AG04449 (cell line): ENCODE measurements at places on chromosomes 7 and 10.

DNA sequence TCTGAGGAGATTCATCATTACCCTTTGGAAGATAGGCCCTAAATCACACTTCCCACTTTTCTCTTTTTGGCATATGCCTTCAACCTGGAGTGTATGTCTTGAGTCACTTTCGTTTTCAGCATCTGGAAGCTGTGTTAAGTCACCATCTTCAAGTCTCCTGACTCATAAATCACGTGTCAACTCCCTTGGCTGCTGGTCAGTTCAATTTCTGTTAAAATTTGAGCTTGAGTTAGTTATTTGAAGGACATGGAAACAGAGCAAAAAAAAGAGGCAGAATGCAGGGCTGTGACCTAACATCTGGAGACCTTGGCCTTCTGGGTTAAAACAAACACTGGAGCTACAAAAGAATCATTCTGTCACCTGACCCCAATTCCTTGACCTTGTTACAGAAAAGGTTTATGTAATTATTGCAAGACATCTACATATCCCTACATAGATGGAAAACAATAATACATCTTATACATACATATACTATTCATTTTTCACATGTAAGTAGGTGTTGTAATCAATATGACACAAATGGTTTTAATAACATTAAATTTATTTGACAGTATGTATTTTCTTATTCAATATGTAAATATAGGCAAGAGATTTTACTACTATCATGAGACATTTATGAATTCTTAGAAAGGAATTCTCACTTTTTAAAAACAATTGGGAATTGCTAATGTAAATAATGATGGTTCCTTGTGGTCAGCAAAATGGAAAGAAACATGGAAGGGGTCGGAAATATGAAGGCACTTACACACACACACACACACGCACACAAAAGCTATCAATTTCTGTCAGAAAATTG is 169.7 kb upstream of the PHYHIPL start:
- no peak for DNase-seq

DNA sequence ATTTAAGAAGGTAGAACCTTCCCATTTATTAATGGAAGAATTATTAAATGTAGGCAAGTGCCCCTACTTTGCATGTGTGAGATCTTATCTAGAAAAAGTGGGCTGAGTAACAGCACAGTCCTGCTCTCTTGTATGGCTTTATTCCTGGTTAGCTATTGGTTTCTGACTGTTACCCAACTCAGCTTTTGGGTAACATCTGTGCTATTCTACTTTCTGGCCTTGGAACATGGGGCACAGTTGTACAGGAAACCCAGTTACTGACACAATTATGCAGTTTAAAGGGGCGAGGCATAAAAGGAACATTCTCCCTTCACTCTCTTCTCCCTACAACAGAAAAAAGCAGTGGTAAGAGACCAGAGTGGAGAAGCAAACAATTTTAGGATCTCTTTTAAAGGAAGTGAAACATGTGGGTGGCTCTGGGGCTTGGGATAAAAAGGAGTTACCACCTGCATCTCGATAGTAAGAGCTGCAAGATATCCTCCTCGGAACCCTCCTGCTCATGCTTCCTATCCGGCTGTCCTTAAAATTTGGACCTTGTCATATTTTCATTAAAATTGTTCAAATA is 16.0 kb downstream of the NUDT5 start:
- no peak for DNase-seq

DNA sequence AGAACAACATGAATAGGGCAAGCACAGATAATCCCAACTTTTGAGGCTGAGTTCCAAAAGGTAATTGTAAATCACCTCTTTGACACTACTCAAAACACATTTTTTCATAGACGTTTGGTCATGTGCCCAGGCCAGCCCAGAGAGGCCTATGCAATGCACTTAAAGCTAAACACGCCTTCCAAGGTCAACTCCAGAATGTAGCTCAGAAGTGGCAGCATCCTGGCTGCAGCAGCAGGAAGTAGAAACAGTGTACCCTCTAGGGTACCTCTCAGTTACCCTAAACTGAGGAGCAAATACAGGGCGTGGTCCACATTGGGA is 58.7 kb downstream of the OSBPL3 start:
- DNase-seq: no peak

- DNase-seq: no peak
Measured at GRCh38 chr7:112263519-112263918, 57.0 kb downstream of the ZNF277 start.

GRCh38 chr7:120041798-120042197 is 231.2 kb upstream of the KCND2 start:
- DNase-seq: no peak

GRCh38 chr7:6530626-6531491 is 20.4 kb downstream of the GRID2IP start:
- DNase-seq: no peak

GRCh38 chr10:61448841-61449600 is 4.2 kb downstream of the TMEM26 start:
- DNase-seq: no peak

- DNase-seq: no peak
Measured at GRCh38 chr7:103541026-103541425, 95.0 kb upstream of the SLC26A5 start.

DNA sequence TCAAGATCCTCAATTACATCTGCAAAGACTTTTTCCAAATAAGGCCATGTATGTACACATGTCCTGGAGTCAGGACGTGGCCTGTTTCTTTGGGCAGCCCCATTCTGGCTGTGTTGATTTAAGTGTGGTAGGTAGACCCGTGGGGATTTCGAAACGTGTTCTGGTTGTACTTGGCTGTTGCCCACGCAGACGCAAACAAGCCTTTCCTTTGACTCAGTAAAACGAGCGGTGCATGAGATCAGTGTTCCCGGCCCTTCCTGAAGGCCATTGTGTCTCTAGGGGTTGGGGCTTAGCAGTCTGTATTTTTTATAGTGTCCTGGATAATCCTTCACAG is 64.8 kb upstream of the DNAJB6 start:
- peak; percentile 99 for DNase-seq

GRCh38 chr10:20535897-20536881 is 360.9 kb downstream of the NEBL start:
- no peak for DNase-seq

DNA sequence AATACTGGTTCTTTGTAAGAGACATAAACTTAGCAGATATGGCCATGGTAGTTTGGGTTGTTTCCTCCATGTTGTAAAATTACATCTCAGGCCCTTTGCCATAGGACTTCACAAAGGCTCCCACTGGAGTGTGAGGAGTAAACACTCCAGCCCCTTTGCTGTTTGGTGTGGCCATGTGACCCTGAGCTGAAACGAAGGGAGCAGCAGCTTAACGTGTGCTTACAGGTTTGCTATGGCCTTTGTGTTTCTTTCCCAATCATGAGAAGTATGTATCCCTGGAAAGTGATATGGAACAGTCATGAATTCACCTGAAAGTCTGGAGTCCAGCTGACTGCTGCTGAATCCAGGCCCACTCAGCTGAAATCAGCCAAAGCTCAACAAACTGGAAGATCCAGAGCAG is 23.8 kb upstream of the SFTPA1 start:
- no peak for DNase-seq

DNA sequence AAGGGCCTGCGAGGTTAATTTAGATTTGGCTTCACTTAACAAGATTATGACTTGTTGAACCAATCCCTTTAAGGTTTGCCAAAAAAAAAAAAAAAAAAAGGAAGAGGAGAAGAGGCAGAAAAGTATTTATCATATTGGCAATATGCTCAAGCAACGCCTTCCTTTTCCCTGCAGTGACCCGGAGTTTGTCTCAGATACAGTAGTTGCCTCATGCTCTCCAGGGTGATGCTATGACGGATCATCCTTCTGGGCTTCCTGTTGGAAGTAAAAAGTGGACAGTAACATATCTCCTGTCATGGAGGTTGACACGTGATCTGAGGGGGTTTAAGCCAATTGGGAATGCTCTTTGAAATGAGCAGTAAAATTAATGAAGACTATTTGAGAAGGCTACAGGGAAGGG is 117.3 kb downstream of the BMPER start:
- no peak for DNase-seq

DNA sequence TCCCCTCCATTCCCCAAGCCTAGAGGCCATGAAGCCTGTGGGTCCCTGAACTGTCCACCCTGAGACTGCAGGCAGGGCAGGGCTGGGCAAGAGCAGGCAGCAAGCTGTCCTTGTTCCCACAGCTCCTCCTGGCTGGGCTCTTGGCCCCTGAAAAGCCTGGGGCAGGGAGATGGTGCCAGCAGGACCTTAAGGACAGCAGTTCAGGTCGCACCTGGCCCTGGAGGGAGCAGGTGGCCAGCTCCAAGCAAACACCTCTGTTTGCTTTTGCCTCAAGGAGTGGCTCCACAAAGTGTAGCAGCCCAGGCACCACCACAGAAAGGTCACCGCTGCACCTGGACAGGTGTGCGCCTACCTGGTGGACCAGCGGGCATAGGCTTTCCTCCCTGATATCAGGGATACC is 5.2 kb downstream of the RET start:
- no peak for DNase-seq

- DNase-seq: no peak
Measured at GRCh38 chr10:94217411-94217810, 145.3 kb downstream of the NOC3L start.

DNA sequence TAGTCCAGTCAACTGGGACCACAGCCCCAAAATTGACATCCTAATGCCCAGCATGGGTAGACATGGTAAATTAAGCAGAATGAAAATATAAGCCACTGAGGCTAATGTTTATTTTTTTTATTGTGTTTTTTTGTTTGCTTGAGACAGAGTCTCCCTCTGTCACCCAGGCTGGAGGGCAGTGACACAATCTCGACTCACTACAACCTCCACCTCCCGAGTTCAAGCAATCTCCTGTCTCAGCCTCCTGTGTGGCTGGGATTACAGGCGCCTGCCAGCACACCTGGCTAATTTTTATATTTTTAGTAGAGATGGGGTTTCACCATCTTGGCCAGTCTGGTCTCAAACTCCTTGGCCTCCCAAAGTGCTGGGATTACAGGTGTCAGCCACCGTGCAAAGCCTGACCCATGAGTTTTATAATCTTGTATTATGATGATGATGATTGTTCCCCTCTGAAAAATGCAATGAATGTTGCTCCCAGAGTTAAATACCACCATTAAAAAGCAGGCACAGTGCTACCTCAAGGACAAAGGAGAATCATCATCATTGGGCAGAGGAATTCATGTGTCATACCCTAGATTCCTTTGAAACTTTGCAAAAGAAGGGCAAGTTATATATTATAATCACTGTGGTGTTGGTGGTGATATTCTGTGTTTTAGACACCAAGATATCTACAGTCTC is 228.0 kb downstream of the PARD3 start:
- DNase-seq: no peak

- peak; percentile 84 for DNase-seq
Measured at GRCh38 chr10:10872035-10872673, 145.5 kb upstream of the CELF2 start.

DNA sequence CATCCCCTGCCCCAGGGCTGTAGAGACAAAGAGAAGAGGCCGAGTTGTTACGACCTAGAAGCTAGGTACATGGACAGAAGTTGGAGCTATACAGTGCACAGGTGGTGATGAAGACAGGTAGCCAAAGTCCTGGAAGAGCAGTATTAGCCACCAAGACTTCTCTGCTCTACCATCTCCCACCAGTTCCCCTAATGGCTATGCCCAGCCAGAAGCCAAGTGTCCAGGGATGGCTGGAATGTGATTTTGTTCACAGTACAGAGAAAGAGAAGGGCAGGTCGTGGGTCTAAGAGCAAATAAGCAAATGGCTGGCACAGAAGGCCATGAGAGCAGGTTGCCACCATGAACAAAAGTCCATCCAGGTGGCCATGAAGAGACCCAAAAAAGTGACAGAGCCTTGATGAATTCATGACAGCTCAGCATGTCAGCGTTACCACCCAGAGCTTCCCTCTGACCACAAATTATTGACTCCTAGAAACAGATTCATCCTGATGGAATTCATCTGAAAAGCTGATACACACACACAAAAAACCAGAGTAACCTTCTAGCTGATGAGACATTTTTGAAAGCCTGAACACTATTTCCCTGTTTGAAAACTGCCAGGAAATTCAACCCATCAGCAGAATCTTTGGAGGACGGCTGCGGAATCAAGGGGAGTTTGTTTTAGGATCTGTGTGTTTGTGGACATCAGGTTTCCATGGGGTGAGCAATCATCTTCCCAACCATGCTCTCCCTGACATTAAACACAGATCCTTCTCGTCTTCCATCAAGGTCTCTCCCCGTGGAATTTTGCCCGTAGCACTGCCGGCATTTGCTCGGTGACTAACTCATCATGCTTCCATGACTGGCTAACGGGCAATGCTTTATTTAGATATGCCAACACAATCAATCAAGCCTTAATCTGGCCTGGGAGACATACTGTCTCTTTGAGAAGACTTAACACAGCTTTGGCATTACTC is 906.7 kb upstream of the AUTS2 start:
- peak; percentile 88 for DNase-seq

- no peak for DNase-seq
Measured at GRCh38 chr7:101733713-101734475, 83.5 kb upstream of the CUX1 start.

GRCh38 chr7:66163186-66163610 is 41.9 kb upstream of the TPST1 start:
- no peak for DNase-seq

- no peak for DNase-seq
Measured at GRCh38 chr7:29013082-29013695, 55.1 kb upstream of the TRIL start.

GRCh38 chr7:7830122-7830878 is 111.9 kb upstream of the RPA3 start:
- no peak for DNase-seq

DNA sequence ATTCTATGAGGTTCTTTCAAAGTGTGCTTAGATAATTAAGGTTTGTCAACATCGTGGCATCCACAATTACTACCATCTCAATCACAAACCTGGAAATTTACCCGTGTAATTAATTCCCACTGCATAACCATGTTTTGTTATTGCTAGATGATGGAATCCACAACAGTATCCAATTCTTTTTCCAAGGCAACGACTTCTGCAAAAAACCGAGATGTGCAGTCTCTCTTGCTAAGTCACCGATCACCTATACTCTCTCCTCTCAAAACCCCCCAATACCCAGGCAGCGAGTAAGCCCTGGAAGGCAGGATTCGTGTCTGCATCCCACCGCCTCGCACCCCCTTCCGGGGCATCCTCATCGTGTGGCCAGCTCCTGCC is 678 bp upstream of the EIF4H start:
- no peak for DNase-seq

DNA sequence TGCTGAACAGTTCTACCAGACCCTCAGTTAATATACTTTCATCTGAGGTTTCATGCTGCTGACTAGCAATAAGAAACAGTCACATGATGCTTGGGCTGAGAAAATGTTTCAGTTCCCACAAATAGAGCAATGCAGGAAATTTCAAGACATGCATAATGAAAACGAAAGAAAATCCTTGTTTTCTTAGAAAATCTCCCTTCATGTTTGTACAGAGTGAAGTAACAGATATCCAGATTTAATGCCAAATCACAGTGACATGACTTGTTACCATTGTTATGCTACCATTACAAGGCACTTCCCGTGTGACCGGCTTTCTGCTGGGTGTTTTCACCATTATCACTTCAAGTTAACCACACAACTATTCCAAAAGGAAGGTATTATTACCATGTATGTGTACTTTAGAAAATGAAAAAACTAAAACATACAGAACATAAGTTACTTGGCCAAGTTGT is 121.7 kb downstream of the DOCK4 start:
- peak; percentile 16 for DNase-seq
